ENCODE measurements at places on chromosomes 3 and 15. TPM values are rescaled to one million over a fixed set of nuclear protein-coding genes. Genes with fewer than 3 reads are reported as not detected.

DNA sequence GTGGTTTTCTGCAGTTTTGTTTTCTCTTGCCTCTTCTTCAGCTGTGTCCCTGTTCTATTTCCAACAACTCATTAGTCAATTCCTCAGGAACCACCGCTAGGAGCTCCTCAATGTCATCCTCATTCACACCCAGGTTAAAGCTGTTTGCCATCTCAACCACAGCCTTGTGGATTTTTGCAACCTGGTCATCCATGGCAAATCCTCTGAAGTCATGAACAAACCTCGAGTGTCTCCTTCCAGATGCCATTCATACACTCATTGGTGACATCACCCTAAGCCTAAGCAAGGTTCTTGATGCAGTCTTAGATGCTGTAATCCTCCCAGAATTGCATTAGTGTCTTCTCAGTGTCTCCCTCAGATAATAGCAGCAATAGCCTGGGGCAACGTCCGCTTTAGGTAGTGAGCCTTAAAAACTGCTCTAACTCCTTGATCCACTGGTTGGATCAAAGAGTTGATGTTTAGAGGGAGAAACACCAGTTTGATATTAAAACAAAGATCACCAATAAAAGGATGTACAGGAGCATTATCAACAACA is 31.5 kb upstream of the ZNF502 start:
- no peak for DNase-seq

GRCh38 chr15:81880314-81880713 is 165.5 kb downstream of the MEX3B start:
- no peak for DNase-seq

DNA sequence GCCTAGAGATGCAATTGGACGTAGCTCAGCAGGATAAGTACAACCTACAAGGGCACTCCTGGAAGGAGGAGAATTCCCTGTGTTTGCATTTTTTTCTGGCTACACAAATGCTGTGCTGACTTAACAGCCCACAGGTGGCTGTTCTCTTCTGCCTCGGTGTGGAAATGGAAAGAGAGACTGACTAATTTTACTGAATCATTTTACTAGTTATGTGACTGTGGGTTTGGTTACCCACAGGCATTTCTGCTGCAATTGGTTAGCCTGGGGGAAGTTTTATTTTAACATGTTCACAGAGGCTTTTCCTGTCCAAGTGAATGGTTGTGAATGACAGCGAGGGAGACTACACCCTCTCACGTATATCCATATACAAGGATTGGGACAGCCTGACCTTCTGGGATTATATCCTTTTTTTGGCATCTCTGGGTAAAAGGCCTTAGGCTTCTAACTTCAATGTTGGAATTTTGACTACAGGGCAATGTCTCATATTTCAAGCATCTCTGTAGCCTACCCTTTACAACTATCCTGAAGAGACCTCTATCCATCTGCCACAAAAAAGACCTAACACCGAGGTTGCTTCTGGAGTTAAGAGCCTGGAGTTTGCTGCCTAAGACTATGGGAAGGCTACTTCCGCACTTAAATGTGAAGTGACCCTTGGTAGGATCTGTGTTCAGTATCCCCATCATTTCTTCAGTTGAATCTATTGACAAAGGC is 67.2 kb upstream of the TP63 start:
- peak; percentile 30 for DNase-seq

- no peak for DNase-seq
Measured at GRCh38 chr3:87025661-87026645, 35.0 kb upstream of the VGLL3 start.

DNA sequence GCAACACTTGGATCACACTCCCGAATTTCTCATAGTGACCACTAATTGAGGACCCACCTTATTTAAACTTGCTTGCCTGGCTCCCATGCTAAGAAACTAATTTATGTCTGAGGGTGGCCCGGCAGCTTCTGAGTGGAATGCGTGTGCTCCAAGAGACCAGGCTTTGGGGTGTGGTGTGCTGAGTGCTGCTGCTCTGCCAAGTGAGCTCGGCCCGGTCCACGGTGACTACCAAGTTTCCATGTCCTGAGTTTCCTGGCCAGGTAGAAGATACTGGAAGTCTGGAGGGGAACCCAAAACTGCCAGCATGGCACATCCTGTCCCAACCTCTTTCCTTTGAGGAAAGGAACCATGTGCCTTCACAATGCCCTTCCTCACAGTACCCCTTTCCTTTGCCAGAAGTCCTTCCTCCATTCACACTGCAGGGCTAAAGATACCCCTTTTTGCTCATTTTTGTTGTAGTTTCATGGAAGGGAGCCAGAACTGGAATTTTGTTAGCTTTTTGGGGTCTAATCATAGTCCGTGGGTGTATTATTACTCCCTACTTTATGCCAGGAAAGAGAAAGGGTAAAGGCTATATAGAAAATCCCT is 59.1 kb upstream of the ACAD9 start:
- no peak for DNase-seq

GRCh38 chr3:13158408-13158807 is 85.2 kb upstream of the IQSEC1 start:
- no peak for DNase-seq

DNA sequence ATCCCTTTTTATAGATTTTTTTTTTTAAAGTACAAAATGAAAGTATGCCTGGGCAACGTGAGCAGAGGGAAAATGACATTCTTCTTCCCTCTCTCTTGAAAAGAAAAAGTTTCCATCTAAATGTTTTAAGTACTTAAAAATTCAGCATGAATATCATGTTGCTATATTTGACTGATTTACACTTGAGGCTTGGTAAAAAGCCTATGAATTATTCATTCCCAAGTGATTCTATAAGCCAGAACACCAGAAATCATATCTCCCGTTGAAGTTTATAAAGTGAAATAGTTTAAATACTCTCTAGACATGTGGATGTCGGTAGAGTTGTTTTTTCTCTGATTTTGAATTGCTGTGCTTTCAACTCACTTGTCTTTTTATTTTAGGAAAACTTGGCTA is 276.2 kb upstream of the RARB start:
- no peak for DNase-seq

GRCh38 chr3:81378552-81379293 is 382.7 kb downstream of the GBE1 start:
- no peak for DNase-seq

- DNase-seq = no peak
Measured at GRCh38 chr3:127870156-127870555, 44.9 kb upstream of the KBTBD12 start.

UROC1 gene
- total RNA-seq = not detected

HESX1 gene
- total RNA-seq = not detected

PPARG gene
- total RNA-seq = 1.0 TPM

KCNAB1 gene
- total RNA-seq = not detected

PSTPIP1 gene
- 238 TPM for total RNA-seq

Data from activated naive CD8-positive, alpha-beta T cell treated with anti-CD3 and anti-CD28 coated beads, Interleukin-2, amount 10 ng/mL, durations not matched to agents 7 days and 5 days (primary cell).